Iris pigment epithelial cell (primary cell): ENCODE measurements at places on chromosomes 7 and 10.

DNA sequence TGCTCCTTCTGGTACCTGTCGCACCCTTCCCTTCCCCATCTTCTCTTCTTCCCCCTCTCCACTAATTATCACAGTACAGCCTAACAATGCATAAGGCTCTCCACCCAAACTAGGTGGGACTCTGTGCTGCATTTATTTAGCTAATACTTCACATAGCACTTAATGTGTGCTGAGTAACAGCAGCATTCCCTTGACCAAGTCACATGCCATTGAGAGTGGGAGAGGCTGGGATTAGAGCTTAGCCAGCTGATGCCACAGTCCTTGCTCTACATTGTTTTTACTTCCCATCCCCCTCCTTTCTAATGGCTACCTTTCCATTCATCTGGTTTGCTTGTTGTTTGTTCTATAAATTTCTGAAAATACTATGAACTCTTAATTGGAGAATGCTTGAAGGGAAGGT is 426.9 kb downstream of the LRMDA start:
- DNase-seq, result no peak

DNA sequence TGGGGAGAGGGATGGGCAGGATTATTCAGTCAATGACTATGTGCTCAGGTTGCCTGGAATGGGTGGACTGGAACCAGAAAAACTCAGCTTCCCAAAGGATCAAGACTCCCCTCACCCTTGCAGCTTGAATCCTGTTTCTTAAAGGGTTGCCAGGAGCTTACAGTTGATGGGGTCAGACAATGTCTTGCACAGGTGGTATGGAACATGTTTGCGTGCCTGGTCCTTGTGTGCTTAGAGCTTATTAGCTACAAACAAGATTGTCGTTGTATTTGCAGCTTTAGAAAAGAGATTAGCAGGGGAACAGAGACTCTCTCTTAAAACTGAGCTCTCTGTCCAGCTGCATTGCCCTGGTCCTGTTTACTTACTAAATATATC is 56.9 kb downstream of the PRR15 start:
- DNase-seq, result no peak

- DNase-seq, result no peak
These were observed 1.9 kb downstream of the WIPF3 start for GRCh38 chr7:29808075-29808801.

- no peak for DNase-seq
These were observed 182.4 kb downstream of the SEM1 start for GRCh38 chr7:96527133-96527827.

GRCh38 chr10:110225441-110225755 is 18.0 kb downstream of the MXI1 start:
- DNase-seq, result no peak

DNA sequence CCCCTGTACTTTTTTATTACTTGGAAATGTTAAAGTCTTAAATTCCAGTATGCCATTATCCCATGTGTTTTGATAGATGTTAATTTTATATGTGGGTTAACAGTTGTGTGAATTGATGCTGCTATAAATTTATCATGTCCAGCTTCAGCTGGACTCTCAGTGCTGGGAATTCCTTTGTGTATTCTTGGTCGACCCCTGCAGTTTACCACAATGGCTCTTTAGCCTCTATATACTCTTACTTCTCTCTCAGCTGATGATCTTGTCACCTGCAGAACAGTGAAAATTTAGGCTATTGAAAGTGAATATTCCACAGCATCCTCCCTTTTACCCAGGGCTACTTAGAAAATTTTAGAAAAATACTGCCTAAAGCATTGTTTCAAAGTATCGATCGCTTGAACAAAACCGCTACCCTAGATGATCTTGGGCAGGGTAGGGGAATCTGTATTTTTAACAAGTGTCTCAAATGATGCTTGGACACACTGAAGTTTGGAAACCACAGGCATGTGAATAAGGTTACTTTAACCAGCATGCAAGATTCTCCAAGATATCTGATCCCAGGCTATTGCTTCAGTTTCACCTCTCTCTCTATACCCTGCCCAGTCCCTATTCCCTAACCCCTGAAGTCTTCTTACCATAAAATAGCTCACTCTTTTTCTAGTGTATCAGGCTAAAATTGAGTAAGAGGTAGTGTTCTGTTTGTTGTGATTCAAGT is 25.4 kb downstream of the LCOR start:
- DNase-seq, result peak; percentile 22

- peak; percentile 100 for DNase-seq
These were observed 65.5 kb downstream of the CUX1 start for GRCh38 chr7:101882595-101883564.

DNA sequence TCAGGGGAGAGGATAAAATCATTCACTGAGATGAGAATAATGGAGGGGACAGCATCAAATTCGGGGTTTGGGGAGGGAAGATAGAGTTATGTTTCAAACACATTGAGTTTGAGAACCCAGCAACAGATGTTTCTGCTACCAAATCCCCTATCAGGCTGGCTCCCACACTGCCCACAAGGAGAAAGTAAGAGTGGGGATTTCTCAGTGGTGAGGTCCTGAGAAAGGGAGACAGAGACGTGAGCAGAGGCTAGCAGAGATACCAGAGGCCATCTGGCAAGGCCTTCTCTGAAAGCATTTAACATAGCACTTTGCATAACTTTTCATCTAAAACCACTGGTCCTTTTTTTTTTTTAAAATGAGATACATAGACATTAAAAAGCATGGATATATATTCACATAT is 7.8 kb upstream of the SLF2 start:
- DNase-seq, result no peak

- DNase-seq, result no peak
These were observed 811.5 kb downstream of the LRMDA start for GRCh38 chr10:76242956-76243355.

DNA sequence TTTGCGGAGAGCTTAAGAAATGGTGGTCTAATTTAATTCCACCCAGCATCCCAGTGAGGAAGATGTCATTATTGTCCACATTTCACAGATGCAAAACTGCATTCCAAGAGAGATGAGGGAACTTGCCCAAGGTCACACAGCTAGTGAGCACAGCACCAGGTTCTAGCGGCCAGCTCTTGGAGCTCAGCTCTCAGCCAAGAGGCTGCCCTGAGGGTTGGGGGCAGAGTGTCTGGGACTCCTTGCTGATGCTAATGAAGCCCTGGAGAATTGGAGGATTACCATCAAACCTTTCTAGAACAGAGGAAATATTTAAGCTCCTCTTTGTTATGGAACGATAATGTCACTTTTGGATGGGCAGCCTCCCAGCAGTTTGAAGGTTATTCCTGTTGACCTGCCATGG is 48.0 kb downstream of the PLPP4 start:
- peak; percentile 24 for DNase-seq

DNA sequence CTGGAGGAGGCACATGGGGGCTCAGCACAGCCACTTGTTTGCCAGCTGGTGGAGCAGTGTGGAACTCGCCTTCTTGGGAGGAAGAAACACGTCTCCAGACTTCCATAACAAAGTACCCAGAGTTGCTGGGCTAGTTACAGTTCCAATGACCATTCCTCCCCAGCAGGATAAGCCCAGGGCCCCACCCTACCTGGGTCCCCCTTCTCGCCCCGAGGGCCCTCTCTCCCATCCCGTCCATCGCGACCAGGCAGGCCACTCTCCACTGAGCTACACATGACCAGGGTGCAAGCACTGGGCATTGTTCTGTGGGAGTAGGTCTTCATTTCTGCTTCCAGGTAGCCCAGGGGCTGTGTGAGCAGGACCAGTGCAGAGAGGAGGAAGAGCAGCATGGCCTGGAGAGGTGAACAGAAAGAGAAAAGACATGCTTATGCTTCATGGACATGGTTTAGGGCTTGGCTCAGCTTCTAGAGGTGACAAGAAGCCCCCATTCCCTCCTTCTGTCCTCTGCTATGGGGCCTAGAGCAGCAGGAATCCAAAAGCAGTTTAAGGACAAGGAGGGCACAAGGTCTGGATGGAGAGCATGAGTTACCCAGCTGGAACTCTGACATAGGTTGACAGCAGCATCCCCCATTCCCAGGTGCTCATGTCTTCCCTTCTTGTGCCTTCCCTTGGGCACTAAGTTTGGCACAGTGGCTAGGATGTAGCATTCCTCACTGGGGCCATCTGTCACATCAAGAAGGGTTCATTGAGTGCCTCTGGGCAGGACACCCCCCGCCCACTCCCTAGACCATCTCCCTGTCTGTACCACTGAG is 2.4 kb downstream of the SFTPD start:
- DNase-seq, result no peak

DNA sequence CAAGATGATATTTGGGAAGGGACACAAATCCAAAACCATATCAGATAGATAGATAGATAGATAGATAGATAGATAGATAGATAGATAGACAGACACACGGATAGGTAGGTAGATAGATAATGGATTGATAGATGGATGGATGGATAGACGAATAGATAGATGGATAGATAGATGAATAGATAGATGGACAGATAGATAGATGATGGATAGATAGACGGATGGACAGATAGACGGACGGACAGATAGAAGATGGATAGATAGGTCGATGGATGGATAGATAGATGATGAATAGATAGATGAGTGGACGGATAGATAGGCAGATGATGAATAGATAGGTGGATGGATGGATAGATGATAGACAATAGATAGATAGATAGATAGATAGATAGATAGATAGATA is 39.8 kb downstream of the NPTX2 start:
- no peak for DNase-seq

DNA sequence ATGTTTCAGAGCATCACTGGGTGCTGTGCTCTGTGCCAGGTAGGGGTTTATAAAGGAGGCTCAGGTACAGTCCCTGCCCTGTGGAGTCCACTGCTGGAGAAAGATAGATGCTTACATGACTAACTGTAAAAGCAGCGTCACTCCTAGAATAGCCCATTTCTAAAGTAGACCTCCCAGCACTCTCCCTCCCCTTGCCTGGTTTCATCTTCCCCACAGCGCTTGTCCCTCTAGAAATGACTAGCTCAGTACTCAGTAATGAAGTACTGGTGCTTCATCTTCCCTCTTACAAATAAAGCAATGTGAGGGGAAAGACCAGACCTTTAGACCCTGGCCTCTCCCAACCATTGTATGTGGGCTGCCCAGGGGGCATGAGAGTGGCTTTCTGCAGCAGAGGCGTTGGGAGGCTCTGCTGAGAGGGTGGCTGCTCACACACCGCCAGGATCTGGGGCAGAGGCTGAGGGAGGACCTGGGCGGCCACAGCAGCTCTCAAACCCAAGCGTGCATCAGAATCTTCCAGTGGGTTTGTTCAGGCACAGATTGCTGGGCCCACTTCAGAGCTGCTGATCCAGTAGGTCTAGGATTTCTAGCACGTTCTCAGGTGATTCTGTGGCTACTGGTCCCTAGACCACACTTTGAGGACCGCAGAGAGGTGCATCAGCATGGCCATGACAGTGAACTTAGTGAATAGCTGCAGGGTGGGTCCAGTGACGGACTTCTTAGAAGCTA is 110.3 kb upstream of the ANLN start:
- no peak for DNase-seq

- peak; percentile 7 for DNase-seq
These were observed 123.1 kb downstream of the DKK1 start for GRCh38 chr10:52437205-52437646.

DNA sequence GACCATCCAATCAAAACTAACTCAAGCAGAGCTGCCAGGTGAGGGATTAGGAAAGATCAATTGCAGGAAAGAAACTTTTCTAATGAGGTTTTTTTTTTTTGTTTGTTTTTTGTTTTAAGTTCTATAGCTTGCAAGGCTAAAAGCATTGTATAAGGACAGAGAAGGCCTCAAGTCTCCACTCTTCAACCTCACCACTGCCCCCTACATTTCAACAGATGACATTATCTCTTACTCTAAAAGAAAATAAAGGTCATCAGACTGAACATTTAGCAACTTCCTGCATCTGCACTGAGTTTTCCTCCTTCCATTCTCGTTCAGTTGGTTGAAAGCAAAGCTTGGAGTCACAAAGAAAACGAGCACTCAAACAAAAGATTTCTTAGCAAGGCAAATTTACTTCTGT is 45.2 kb upstream of the EXOC4 start:
- DNase-seq, result peak; percentile 47

- no peak for DNase-seq
These were observed 18.8 kb downstream of the MYO3A start for GRCh38 chr10:25952857-25953256.

DNA sequence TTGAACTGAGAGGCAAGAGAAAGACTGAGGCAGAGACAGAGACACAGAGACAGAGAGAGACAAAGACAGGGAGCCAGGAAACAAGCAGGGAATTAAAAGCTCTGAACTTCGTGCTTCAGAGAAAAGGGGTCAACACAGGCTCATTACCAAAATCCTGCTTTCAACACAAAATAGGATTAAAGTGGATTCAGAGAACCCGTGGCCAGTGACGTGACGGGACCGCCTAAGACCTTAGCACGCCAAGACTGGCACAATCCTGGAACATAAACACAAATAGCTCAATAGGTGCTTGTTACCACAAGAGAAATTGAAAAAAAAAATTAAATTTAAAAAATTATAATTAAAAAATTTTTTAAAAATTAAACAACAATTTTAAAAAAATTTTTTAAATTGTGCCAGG is 21.5 kb downstream of the ASB13 start:
- DNase-seq, result no peak

- DNase-seq, result no peak
These were observed 9.0 kb upstream of the CFTR start for GRCh38 chr7:117470777-117471176.

GRCh38 chr10:48527756-48528155 is 77.1 kb downstream of the ARHGAP22 start:
- no peak for DNase-seq

GRCh38 chr10:32393911-32394310 is 47.0 kb upstream of the EPC1 start:
- DNase-seq, result no peak

DNA sequence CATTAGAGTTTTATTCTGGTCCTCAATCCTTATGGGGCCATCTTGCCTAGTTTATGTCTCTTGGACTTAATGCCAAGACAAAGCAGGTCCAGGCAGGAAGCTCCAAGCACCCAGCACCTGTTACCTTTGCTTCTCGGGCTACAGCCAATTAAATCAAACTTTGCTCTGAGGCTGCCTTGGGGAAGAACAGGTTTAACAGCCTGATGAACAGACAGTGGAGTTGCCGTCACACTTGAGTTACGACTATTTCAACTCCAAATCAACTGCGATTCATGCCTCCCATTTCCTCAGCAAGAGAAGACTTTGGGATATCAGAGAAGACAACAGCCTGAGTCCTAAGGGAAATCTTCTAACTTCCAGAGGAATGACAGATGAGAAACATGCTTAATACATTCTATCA is 62.2 kb downstream of the XPNPEP1 start:
- no peak for DNase-seq

DNA sequence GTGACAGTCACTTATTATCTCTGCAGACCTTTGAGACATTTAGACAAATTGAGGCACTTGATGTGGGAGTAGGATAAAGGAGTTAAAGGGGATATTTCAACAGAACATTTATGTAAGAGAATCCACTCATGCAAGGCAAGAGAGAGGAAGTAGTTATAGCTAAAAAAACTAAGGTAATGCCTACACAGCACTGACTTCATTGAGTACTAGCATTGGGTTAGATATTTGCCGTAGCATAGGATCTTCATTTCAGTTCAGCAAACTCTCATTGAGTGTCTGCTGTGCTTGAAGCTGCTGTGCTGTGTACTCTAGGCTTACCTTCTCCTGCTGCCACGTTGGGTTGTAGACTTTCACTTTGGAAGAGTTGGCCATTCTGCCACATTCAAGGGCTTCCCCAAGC is 10.5 kb upstream of the ENTPD1 start:
- DNase-seq, result no peak
